ENCODE measurements at places on chromosomes 13 and 19.

DNA sequence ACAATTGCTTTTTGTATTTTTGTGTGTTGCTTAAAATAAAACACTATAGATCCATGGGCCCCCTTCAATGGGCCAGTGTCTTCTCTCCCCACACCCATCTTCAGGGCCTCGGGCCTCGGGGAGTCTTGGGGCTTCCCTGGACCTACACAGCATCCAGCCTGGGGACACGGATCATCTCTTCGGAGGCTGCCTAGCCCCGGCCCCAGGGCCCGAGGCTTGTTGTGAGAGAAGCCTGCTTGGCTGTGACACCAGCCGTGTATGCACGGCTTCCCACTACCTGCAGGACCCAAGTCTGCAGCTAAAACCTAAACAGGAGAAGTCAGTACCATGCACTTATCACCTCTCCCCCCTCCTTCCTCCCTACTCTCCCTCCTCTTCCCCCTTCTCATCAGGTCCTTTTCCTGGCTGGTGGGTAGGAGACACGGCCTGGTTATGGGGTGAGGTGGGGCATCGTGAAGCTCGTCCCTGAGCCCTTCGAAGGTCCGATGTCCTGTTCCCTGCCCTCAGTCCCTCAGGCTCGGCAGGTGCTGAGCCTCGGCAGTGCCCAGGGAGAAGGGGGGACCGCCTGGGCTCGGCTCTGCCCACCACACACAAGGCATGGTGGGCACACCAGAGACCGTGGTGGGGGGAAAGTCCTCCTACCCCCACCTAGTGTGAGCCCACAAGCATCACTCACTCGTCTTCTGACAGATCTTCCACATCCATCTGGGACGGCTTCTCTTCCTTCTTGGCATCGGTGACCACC, 9.5 kb downstream of the C13orf46 start:
- DNase-seq, result no peak

GRCh38 chr13:87837946-87838345, 166.8 kb downstream of the SLITRK5 start:
- DNase-seq, result no peak

GRCh38 chr13:110338441-110339101, 31.5 kb downstream of the COL4A2 start:
- DNase-seq, result no peak

DNA sequence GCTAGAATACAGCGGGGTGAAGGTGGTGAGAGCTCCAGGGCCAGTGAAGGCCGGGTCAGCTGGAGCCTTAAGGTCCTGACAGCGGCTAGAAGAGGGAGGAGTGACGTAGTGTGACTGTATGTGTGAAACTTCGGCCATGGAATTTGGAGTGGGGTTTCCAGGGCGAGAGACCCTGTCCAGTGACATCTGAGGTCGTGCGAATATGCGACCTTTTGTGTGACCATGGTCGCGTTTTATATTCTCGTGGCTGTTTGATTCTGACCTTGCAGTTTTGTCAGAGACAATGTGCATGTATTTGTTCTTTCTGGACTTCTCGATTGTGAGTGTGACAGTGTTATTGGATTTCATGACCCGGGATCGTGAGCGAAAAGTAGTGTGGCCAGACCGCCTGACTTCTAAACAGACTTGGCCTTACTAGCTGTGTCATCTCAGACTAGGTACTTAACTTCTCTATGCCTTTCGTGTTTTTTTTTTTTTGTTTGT, 405 bp upstream of the ZNF569 start:
- no peak for DNase-seq

DNA sequence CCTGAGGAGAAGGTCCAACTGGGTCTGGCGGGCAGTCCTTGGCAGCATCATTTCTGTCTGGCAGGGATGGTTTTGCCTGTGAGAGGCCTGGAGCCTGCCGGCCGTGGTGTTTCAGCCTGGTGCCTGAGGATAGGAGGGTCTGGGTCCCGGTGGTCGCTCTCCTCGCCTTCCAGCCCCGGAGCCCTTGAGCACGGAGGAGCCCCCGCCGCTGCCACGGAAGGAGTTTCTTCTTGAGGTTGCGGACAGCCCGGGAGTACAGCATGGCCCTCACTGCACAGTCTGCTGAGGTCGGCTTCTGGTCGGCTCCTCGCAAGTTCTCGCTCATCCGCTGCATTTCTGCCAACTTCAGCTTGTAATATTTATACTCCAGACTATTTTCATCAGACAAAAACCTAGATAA, 23.4 kb downstream of the SUGP2 start:
- no peak for DNase-seq

GRCh38 chr19:18422530-18423191, 3.5 kb downstream of the SSBP4 start:
- DNase-seq, result no peak

GRCh38 chr19:50449236-50449899, 16.7 kb downstream of the MYBPC2 start:
- no peak for DNase-seq

GRCh38 chr13:30235216-30235615, 72.1 kb downstream of the KATNAL1 start:
- DNase-seq, result no peak

GRCh38 chr13:78604782-78605611, 1.6 kb upstream of the POU4F1 start:
- no peak for DNase-seq

GRCh38 chr13:101747039-101747438, 294.6 kb downstream of the ITGBL1 start:
- DNase-seq, result no peak

- DNase-seq, result no peak
These were observed 13.2 kb downstream of the KLK5 start for GRCh38 chr19:50939596-50939995.

DNA sequence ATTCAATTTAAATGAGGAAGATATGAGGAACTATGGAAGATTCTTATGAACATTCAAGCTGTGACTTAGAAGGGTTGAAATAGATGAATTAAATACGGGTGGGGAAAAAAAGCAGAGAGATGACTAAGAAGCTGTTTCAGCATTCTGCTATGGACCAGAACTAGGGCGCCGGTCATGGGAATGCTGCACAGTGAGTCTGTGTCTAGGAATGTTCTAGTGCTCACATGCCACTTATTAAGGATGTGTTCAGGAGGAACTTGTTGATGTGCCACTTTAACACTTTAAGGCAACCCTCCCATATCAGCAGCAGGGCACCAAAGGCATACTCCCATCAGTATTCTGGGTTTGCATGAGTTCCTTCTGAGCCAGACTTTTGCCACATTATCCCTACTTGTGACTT, 152.1 kb downstream of the POSTN start:
- no peak for DNase-seq

DNA sequence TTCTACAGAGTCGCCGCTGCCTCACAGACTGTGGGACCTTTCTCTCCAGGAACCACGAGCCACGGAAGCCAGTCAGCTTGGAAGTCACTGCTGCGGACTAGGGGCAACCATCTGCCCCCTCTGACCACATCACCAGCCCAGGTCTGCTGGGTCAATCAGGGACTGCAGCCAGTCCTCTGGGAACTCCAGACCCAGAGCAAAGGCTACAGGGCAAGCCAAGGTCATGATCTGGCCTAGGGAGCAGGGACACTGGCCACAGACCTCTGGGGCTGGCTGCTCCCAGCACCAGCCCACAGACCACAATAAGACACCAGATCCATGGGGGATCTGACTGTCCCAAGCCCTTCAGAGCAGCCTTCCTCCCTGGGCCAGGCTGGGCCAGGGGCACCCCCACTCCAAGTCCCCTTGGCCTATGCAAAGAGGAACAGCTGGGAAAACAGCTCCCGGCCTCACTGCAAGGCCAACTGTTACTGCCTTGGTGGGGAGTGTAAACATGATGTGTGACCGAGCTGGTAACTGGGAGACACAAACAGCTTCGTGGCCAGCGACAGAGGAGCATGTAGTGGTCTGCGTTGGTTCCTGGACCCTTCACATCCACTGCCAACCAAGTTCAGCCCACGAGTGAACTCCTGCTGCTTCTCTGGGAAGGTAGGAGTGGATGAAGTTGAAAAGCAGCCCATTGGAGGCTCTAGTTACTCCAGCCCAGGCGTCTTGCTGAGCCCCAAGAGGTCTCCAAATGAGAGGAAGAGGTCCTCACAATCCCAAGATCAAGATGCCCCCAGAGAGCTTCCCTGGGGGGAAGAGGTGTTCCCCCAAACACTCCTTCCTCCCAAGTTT, 1.5 kb downstream of the AKT2 start:
- DNase-seq, result no peak

DNA sequence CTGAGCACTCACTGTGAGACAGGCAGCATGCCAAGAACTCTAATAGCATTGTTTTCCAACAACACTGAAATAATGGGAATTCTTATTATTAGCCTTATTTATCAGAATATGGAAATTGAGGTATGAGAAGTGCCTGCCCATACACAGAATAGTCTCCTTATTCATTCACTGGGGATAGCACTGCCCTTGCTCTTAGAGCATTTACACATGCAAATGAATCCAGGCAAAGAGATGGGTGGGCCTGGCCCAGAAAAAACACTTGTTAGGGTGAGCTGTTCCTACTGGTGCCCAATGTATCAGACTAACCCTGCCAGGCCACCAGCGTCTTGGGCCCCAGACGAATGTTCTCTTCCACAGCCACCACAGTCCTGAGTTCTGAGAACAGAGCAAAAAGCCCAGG, 112.9 kb downstream of the TUBA3C start:
- no peak for DNase-seq

GRCh38 chr19:8269724-8270123, 38.4 kb downstream of the CD320 start:
- no peak for DNase-seq

DNA sequence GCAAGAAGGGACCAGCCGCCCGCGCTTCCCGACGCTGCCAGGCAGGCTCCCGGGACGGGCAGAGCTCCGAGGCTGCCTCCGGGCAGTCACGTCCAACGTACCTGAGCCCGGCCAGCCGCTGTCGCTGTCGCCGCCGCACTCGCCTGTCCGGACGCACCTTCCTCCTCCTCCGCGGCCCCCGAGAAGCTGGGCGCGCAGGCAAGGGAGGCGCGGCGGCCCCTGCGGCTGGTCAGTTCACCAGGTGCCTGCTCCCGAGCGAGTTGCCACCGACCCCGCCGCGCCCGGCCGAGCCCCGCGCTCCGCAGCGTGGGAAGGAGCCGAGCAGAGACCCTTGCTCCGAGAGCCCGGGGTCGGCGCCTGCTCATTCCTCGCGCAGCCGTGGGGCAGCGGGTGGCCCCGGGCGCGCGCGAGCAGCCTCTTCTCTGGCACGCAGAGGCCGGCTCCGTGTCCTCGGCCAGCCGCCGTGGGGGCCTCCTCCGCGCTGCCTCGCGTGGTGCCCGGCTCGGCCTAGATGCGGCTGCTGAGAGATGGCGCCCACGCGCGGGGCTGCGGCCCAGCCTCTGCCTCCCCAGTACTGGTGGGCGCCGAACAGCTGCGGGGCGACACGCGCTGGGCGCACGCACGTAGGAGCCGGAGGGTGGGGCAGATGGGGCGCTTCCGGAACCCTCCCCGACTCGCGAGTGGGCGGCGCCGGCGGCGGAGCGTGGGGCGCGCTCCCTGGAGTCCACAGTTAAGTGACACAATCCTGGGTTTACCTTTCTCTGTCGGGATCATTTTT, 419.4 kb downstream of the UQCRFS1 start:
- no peak for DNase-seq

DNA sequence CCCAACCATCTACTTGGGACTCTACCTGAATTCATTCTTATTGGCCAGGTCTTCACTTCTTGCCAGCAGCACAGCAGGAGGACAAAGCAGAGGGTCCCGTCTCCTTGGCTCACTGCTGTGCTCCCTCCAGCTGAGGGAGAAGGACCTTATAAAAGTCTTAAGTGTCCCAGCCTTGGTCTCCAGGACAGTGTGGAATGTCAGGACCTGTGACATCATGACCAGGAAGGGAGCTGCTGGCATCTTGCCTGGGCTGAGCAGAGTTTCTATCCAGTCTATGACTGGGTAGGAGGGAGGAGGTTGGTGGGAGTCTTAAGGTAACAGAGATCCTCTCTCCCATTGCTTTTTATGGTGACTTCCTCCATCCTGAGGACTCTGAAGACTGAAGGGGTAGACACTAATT, 56.6 kb upstream of the ANKRD10 start:
- no peak for DNase-seq

GRCh38 chr13:30607908-30608307, 9.8 kb upstream of the USPL1 start:
- peak; percentile 84 for DNase-seq

GRCh38 chr13:61795580-61795979, 379.9 kb upstream of the PCDH20 start:
- no peak for DNase-seq

DNA sequence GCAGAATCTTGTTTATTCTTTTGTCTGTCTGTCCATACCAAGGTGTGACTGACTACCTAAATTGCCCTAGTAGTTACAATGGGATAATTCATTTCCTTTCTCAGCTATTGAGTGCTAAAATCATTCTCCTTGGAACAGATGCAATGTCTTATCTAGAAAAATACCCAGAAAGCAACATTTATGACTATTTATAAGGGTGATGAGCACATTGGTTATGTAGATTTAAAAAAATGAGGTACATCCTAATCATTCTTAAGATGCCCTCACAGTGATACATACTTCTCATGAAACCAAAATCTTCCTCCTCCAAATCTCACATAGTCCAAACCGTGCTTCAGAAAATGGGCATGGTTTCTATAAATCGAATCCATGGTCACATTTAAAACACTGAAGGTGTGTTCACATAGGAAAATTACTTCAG, 11.6 kb upstream of the UBE2L5 start:
- DNase-seq, result no peak
